ENCODE measurements at places on chromosomes 5 and 9. TPM values are rescaled to one million over a fixed set of nuclear protein-coding genes. Genes with fewer than 3 reads are reported as not detected.

- H3K27ac ChIP-seq = no peak overlapping the region
- no peaks in the 10 kb centered on the region for H3K4me1 ChIP-seq
- no peaks in the 10 kb centered on the region for H3K36me3 ChIP-seq
- H3K27me3 ChIP-seq = peaks cover 18% of the 10 kb centered on the region
- DNase-seq = no peak
Observed at GRCh38 chr5:64585646-64586045, 79.8 kb downstream of the RGS7BP start.

GRCh38 chr9:10238087-10238486 lies 374.7 kb downstream of the PTPRD start:
- DNase-seq = no peak
- no peaks in the 10 kb centered on the region for H3K36me3 ChIP-seq
- no peak overlapping the region for H3K4me3 ChIP-seq
- H3K27me3 ChIP-seq = no peaks in the 10 kb centered on the region
- H3K4me1 ChIP-seq = no peaks in the 10 kb centered on the region

GRCh38 chr5:169429044-169429443 lies 128.1 kb upstream of the SLIT3 start:
- H3K36me3 ChIP-seq = no peaks in the 10 kb centered on the region
- no peak overlapping the region for H3K4me3 ChIP-seq
- no peak for DNase-seq
- no peaks in the 10 kb centered on the region for H3K27me3 ChIP-seq

GRCh38 chr9:99231711-99232110 lies 9.6 kb downstream of the SEC61B start:
- no peak overlapping the region for H3K4me3 ChIP-seq
- peak; percentile 62 for DNase-seq
- peaks cover 30% of the 10 kb centered on the region for H3K4me1 ChIP-seq
- H3K27me3 ChIP-seq = no peaks in the 10 kb centered on the region

The PCDHB3 gene
- not detected for total RNA-seq

DNA sequence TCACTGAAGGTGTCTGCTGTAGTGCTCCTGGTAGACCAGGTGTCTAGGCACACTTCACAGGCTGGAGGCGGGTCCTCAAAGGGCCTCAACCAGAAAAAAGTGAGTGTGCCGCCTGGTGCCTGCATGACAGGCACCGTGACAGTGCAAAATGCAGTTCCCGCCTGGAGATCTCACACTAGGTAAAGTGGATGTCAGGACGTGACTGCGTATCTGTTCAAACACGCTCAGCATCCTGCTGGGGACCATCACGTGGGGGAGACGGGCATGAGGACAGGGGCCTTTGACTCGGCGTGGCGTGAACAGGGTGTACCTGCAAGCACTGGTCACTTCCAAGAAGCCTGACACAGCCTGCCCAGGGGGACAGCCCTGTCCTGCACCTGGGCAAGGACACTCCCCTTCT lies 32.3 kb upstream of the NTNG2 start:
- H3K4me3 ChIP-seq = no peak overlapping the region
- H3K27me3 ChIP-seq = peaks cover 79% of the 10 kb centered on the region
- H3K27ac ChIP-seq = no peak overlapping the region
- H3K36me3 ChIP-seq = no peaks in the 10 kb centered on the region
- DNase-seq = no peak

The NOL6 gene
- total RNA-seq = 30.1 TPM

The TRAF1 gene
- 101 TPM for total RNA-seq

- peaks cover 5% of the 10 kb centered on the region for H3K27me3 ChIP-seq
- no peaks in the 10 kb centered on the region for H3K4me1 ChIP-seq
- H3K4me3 ChIP-seq = no peak overlapping the region
- H3K36me3 ChIP-seq = no peaks in the 10 kb centered on the region
- DNase-seq = no peak
Observed at GRCh38 chr5:140011297-140011802, 31.7 kb downstream of the NRG2 start.

The GRM6 gene
- total RNA-seq = not detected

- H3K36me3 ChIP-seq = peaks cover 14% of the 10 kb centered on the region
- no peaks in the 10 kb centered on the region for H3K27me3 ChIP-seq
- H3K4me1 ChIP-seq = peaks cover 73% of the 10 kb centered on the region
- peak; percentile 77 for DNase-seq
- H3K27ac ChIP-seq = peak overlapping the region; percentile 87
- H3K4me3 ChIP-seq = peak overlapping the region; percentile 67
Observed at GRCh38 chr5:132419502-132420468, 50.3 kb downstream of the SLC22A5 start.

DNA sequence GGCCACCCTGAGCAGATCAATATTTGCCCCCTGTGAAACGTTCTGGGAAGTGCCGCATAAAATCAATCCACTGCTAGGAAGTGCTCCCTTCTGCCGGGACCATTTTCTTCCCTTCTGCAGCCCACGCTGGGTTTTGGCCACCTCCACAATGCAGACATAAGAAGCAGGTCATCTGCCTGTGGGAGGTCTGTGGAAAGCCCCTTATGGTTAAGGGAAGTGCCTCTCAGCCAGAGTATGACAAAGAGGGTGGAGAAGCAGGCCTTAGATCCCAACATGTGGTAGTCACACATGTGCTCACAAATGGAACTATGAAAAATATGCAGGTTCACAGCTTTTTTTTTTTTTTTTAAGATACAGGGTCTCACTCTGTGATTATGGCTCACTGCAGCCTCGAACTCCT lies 82.8 kb downstream of the SLC1A3 start:
- H3K27ac ChIP-seq = no peak overlapping the region
- no peaks in the 10 kb centered on the region for H3K36me3 ChIP-seq
- DNase-seq = no peak

DNA sequence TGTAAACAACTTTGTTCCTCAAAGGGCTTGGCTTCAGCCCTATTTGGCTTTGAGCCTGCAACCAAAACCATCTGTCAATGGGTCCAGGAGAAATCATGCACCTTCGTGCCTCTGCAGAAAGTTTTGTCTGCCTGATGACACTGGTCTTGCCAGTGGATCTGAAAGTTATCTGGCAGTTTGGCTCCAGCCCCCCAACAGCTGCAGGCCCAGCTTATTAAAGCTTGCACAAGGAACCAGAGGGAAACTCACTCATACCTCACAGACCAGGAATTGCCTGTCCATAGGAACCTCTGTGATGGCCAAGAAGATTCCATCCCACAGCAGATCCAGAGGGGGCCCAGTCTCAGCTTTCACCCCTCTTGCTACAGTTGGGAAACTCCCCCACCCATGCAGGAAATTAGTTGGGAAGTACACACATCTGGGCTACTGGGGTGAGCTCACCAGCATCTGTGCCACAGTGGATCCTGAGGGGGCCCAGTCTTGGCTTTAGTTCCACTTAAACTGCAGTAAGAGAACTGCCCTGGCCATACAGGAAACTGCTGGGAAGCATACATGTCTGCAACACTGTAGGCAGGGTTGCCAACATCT lies 265.5 kb downstream of the GRIA1 start:
- no peaks in the 10 kb centered on the region for H3K27me3 ChIP-seq
- H3K4me3 ChIP-seq = no peak overlapping the region
- no peaks in the 10 kb centered on the region for H3K4me1 ChIP-seq
- H3K27ac ChIP-seq = no peak overlapping the region
- DNase-seq = no peak

DNA sequence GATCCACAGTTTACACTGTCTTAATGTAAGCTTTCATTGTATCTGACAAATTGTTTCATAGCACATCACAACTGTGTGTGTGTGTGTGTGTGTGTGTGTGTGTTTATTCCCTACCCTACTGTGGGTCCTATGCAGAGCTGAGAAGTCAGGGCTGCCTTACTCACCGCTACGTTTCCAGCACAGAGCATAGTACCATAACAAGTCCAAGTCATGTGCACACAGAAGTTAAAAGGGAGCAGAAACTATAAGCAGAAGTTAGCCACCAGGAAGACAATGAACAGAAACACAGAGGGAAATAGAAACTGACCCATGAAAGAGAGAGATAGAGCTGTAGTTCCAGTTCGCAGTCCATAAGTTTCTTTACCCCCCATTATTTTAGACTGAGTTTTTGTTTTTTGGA lies 38.2 kb upstream of the DMXL1 start:
- no peaks in the 10 kb centered on the region for H3K36me3 ChIP-seq
- H3K4me1 ChIP-seq = peaks cover 42% of the 10 kb centered on the region
- H3K27ac ChIP-seq = no peak overlapping the region

GRCh38 chr9:26426551-26427131 lies 466.0 kb downstream of the CAAP1 start:
- H3K36me3 ChIP-seq = no peaks in the 10 kb centered on the region
- H3K27me3 ChIP-seq = no peaks in the 10 kb centered on the region
- no peaks in the 10 kb centered on the region for H3K4me1 ChIP-seq
- no peak overlapping the region for H3K4me3 ChIP-seq

GRCh38 chr5:150112201-150113046 lies 26.1 kb upstream of the CSF1R start:
- H3K27ac ChIP-seq = no peak overlapping the region
- no peaks in the 10 kb centered on the region for H3K27me3 ChIP-seq
- DNase-seq = no peak
- H3K36me3 ChIP-seq = no peaks in the 10 kb centered on the region
- no peaks in the 10 kb centered on the region for H3K4me1 ChIP-seq

DNA sequence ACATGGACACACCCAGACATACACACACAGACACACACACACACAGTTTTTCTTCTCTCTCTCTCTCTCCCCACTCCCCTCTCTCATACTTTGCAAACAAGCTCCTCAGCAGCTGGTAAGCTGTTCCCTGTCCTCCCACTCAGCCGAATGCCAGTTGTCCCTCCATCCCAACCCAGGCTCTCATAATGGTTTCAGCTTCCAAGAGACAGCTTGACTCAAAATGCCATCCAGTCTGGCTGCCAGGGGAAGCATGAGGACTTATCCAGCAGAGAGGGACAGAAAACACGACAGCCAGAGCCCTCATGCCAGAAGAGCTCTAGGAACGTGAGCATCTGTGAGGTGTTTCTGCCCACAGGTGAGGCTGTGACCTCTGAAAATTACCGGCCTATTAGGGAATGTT lies 112.6 kb upstream of the SPDL1 start:
- no peak overlapping the region for H3K27ac ChIP-seq
- no peak for DNase-seq
- no peaks in the 10 kb centered on the region for H3K4me1 ChIP-seq

DNA sequence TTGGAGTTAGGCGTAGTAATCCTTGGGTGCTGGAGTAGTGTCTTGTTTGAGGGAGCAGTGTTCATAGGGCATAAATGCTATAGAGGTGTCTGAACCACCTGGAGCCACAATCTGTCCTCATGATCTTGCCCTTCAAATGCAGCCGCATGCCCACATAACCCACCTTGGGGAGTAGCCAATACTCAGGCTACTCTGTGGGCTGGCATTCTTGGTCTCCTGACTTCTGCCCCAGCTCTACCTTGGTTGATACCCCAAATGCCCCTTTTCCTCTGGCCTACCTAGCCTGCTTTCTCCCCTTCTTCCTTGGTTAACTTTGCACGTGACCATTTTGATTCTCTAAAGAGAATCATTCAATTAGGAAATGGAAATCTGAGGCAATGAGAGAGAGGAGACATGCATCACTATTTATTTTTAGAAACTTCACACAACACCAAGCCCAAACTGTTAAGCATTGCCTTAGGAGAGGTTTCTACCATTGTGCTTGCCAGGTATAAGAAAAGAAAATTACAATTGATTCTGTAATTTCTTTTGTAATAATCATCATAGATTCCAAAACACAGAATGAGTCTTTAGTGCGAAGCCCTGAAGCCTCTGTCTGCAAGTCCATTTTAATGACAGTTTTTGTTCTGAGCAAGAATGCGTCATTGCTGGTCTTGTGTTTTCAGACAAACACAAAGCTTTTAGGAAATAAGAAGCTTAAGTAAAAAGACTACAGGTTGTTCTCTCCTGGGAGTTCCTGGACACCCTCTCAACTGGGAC lies 135.2 kb downstream of the C9orf152 start:
- H3K4me3 ChIP-seq = no peak overlapping the region
- no peak overlapping the region for H3K27ac ChIP-seq
- no peak for DNase-seq
- H3K4me1 ChIP-seq = peaks cover 19% of the 10 kb centered on the region
- peaks cover 7% of the 10 kb centered on the region for H3K36me3 ChIP-seq

DNA sequence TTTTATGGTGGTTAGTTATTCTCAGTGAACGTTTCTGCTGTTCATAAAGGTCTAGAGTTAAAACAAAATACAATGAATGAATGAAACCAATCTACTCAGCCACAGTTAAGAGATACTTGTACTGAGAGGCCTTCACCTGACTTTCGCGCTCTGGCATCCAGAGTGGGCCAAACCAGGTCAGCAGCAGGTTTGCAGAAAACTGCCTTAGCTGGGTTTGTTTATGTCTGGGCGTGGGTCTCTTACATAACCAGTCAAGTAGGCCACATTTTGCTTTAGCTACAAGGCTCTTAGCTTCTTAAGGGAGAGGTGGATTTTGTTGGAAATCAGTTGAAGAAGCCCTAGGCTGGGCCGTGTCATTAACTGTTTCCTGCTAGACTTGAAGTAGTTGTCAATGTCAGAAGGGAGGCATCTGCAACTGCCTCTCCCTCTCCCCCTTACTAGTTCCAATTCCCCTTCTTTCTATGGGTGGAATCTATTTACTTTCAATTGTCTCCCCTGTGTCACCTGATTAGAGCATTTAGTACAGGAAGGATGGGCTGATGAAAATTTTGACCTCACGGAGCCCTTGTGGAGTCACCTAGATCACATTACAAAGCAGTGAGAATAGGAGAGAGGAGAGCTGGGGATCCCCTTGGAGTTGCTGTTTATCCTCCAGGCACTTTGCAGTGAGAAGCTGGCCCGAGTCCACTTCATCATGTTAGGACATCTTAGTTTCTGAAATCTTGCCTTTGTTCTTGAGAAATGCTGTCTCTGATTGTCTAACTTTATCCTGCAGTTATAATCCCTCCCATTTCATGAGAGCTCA lies 200.5 kb downstream of the ARHGEF28 start:
- H3K4me3 ChIP-seq = no peak overlapping the region
- no peaks in the 10 kb centered on the region for H3K36me3 ChIP-seq
- no peak overlapping the region for H3K27ac ChIP-seq

DNA sequence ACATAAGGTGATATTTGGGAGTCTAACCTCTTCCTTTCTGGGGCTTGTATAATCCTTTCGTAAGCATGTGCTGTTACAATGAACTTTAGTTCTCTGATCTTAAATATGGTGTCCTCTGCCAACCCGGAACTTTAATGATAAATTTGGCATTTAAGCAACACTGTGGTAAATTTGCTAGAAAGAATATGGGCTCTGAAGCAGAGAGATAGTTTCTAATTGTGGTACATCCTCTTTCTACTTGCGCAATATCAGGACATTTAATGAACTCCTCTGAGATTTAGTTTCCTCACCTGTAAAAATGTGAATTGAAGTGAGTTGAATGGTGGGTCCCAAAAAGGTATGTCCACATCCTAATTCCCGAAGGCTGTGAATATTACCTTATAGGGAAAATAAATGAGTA lies 364.7 kb downstream of the CAAP1 start:
- no peaks in the 10 kb centered on the region for H3K27me3 ChIP-seq
- H3K4me1 ChIP-seq = no peaks in the 10 kb centered on the region
- no peak overlapping the region for H3K27ac ChIP-seq

DNA sequence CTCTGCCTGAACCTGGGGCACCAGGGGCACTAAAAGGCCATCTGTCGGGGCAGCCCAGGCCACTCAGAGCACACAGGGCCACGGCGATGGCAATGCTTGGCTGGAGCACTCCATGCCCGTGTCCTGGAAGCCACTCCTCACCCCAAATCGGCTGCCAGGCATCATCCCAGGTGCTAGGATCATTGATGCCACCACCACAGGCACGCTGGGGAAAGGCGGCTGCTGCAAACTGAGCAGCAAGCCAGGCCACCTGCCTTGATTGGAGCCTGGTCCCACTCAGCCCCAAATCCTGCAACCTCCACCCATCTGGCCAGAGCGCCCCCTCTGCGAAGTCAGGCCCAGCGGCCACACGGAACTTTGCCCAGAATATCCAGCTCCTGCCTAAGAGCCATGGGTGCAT lies 67.8 kb downstream of the DEPDC1B start:
- no peak for DNase-seq
- no peak overlapping the region for H3K27ac ChIP-seq
- no peaks in the 10 kb centered on the region for H3K27me3 ChIP-seq
- no peaks in the 10 kb centered on the region for H3K4me1 ChIP-seq

All from activated T-cell treated with anti-CD3 and anti-CD28 coated beads, Interleukin-2, amount 50 U/mL, for 72 hours (primary cell).